ENCODE measurements at places on chromosomes 12 and 14. TPM values are rescaled to one million over a fixed set of nuclear protein-coding genes. Genes with fewer than 3 reads are reported as not detected.

MYH6 gene
- not detected for total RNA-seq

SRGAP1 gene
- total RNA-seq, result 99.2 TPM

ABHD12B gene
- total RNA-seq, result not detected

APOF gene
- total RNA-seq, result not detected

TBX3 gene
- total RNA-seq, result 1.9 TPM

PARPBP gene
- 7.8 TPM for total RNA-seq

GARIN6 gene
- not detected for total RNA-seq

Data from parietal lobe (tissue), 2 donors.